ENCODE measurements at places on chromosomes 5 and 9. TPM values are rescaled to one million over a fixed set of nuclear protein-coding genes. Genes with fewer than 3 reads are reported as not detected.

- DNase-seq, result no peak
Observed at GRCh38 chr9:27470291-27470856, 53.7 kb upstream of the IFNK start.

DNA sequence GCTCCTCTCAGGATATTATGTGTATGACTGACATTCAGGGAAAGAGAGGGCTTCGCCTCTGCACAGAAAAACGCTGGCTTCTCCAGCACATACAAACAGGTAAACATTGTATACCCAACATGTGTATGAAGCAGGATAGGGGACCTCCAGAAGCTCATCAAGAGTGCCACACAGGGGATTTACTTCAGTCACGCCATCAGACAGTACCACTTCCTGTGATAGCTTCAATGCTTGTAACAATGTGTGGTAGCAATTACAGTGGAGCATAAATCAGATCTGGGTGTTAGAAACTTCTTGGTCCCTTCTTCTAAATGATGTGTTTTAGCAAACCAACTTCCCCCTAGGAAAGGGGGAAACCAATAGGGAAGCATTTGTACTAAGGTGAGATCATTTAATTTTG, 160.8 kb downstream of the TSSK1B start:
- DNase-seq, result no peak

The TLE1 gene
- 21.7 TPM for total RNA-seq

GRCh38 chr9:114307899-114308267, 15.0 kb upstream of the ORM1 start:
- no peak for DNase-seq

GRCh38 chr9:20379804-20380225, 242.5 kb downstream of the MLLT3 start:
- DNase-seq, result no peak

DNA sequence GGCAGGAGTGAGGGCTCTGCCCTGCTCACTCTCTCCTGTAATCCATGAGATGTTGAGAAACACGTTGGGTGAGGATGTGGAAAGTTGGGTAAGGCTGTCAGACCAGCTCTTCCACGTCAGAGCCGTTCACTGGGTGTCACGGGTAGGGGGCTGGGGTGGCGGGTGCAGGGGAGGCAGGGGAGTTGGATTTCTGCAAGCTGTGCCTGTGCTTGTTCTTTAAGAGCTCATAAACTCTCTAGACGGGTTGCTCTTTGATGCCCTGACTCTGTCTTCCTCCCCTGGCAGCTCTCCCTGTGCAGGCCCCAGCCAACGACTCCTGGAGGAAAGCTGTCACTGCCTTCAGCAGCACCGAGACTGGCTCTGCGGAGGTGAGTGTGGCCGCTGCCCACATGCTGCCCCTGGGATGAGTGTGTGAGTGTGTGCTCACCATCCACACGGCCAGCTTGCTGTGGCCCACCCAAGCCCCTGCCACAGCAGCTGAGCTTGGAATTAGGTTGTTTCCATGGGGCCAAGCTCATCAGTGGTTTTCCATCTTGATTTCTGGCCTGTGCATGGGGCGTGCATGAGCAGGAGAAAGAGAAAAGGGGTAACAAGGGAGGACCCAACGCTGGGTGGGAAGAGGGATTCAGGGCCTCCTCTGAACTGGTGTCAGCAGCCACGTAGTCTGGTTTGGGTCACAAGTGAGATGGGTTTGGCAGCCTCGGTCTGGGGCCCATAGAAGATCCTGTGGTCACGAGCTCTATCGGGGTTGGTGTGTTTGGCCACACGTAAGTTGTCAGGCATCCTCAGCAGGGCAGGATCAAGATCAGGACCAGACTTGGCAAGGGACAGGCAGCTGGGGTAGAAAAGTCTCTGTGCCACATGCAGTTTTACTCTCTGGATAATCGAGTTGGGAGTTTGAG, 21.0 kb upstream of the POMT1 start:
- no peak for DNase-seq

DNA sequence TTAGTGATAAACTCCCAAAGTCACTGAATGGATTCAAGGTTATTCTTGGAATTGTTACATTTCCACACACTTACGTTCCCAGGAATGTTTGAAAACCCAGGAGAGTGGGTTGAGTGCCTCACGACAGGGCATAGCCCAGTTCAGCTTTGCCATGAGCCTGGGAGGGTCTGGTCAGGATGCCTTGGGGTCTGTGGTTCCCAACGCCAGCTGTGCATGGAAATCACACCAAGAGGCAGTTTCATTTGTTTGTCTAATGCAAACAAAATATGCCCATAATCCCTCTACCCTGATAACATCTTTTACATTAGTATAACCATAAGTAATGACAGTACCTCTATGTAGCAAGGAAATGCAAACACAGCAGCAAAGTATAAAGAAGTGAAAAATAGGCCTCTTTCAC, 25.3 kb upstream of the MSX2 start:
- no peak for DNase-seq

The TMEM171 gene
- total RNA-seq, result 0.83 TPM

The SHC3 gene
- under 0.01 TPM for total RNA-seq

The TSLP gene
- total RNA-seq, result 20.1 TPM

- no peak for DNase-seq
Observed at GRCh38 chr5:139574641-139575312, 13.6 kb downstream of the UBE2D2 start.

Data from mammary epithelial cell (primary cell).